ENCODE measurements at places on chromosomes 2 and 18.

DNA sequence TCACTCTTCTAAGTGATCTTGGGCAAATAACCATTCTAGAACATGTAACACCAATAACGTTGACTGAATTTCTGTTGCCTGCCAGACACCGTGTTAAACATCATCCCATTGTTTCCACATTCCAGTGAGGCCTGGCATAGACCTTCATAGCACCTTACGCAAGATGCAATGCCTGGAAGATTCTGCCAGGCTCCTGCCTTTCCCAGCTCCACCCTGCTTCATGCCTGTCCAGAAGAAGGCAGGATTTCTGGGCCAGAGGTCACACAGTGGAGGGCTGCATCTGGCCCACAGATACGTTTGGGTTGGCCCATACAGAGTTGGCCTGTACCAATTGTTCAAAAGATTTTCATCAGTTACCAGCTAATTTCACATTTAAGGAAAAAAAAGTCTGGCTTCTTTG lies 46.3 kb downstream of the EN1 start:
- no peak for DNase-seq

DNA sequence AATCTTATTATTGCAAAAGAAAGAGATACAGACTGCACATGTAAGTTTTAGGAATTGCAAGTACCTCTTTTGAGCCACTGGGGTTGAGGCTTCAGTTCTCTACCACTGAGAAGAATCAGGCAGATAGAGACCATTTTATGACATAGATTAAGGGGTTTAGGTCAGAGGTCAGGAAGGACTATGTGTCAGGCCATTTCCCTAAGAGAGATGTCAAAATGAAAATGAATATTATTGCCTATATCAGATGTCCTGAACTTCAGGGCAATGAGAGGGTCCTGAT lies 113.7 kb downstream of the GATA6 start:
- DNase-seq = no peak

GRCh38 chr2:10584242-10584753 lies 105.5 kb downstream of the NOL10 start:
- DNase-seq = no peak

GRCh38 chr18:31101183-31102024 lies 817 bp downstream of the DSC2 start:
- DNase-seq = no peak

DNA sequence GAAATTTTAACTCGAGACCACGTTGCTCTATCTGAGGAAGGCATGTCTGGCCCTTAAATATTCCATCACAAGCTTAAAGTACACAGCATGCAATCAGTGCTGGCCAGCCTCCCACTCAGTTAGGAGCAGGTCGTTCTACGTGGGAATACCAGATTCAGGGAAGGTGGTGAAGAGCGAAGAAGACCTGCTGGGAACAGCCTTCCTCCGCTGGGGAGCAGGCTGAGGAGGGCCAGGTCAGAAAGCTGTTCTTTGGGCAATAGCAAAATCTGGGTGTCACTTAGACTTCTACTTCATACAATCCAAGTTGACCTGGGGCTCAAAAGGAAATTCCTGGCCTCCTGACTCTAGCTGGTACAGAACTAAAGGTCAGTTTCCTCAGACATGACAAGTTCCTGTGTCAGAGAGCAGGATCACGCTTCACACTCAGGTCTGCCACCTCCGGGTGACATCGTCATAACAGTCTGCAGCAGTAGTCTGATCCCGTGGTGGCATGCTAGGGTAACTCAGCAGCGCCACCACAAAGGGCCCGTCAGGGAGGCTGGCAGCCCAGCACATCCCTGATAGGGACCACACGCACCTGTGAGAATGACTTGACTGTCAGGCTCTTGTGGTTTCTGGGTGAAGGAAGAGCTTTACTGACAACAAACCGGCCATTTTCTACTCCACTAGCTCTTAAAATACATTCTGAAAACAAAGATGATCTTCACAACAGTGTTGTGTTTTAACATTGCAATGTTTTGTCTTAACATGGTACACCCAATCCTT lies 35.2 kb upstream of the NAPG start:
- DNase-seq = no peak

DNA sequence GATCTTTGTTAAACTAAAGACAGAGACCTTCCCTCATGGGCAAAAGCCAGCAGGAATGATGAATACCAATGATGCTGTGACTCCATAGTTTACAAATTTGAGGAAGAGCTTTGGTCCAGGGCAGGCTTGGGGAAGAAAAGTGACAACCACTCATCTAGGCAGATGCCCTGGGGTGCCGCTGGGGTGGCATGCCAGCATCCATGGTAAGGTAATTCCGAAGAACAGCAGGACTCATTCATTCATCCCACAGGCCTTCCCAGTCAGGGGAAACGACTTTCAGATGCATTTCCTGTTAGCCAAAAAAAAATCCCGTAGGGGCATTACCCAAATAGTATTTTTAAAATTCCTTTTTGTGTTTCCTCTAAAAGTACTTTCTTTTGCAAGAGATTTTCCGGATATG lies 180.7 kb upstream of the SERPINE2 start:
- DNase-seq = no peak

DNA sequence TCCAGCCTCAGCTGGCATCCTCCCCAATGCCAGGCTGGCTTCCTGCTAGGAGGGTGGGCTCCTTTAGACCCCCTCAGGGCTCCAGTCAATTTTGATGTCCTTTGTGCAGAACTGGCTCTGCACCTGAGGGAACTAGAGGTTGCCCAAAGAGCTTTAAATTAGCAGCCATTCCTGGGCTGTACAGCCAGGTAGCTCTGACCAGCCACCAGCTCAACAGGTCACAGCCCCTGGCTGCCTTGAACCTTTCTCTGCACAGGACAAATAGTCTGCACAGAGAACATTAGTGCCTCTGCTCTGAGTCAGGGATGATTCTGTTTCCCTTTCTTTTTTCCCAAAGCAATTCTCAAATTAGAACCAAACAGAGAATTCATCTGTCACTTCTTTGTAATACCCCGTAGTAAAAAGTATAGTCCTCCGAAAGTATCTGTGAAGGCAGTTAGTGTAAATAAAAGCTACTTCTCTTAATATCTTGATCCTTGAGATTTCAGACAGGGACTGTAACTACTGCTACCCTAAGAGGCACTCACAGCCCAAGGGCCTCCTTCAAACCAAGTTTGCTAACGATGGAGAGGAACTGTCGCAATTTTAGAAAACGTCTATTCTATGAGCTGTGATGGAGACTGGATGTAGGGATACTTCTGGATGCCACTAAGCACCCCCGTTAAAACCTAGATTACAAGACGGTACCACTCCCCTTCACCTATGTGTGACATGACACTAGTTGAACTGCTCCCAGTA lies 3.0 kb downstream of the TTC32 start:
- no peak for DNase-seq

- peak; percentile 24 for DNase-seq
Measured at GRCh38 chr2:14756981-14757657, 124.6 kb downstream of the LRATD1 start.

DNA sequence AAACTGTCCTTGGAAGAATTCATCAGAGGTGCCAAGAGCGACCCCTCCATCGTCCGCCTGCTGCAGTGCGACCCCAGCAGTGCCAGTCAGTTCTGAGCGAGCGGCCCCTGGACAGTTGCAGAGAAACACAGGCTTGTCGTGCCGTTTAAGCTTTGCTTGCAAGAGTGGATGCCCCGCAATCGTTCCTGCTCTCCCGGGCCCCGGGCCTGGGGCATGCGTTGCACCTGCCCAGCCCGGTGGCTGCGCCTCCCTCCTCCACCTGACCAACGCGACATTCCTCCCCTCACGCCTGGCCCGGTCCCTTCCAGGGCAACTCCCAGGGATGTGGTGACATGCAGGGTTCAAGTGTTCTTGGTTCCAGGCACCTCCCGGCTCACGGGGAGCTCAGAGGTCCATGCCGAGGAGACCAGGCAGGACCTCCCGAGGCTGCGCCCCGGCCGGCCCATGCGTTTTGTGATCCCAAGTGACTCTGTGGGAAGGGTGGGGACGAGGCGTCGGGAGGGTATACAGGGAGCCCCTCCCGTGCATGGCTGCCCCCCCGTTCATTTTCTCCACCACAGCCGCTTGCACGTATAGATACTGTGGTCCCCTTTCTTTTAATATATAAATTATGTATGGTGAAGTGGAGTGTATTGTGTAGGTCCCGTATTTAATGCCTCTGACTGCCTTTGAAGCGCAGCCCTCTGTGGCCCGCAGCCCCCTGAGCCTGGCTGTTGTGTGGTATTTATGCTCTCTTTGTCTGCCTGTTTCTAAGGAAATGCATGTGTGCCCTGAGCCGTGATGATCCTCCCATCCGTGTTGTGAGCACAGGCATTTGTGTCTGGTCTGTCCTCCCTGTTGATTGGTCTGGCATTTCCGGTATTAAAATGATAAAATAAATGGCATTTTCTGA lies 21.2 kb downstream of the ODC1 start:
- DNase-seq = no peak

GRCh38 chr2:68388772-68389171 lies 23.7 kb downstream of the PLEK start:
- DNase-seq = no peak

DNA sequence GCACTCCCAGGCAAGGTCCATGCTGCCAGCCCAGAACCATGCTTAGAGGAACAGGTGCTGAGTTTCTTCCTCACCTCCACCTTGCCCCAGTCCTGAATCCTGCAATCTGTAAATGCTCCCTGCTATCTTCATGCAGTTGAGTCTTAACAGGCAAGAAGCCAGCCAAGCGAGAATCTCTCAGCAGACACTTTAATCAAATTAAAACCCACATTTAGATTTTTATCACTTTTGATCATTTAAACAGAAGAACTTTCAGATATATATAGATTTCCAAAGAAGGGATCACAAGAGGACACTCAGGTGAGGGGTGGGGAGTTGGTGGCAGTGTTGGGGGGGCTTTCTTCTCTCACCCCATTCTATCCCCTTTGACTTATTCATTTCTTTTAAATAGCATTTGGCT lies 25.9 kb upstream of the LBH start:
- DNase-seq = no peak

DNA sequence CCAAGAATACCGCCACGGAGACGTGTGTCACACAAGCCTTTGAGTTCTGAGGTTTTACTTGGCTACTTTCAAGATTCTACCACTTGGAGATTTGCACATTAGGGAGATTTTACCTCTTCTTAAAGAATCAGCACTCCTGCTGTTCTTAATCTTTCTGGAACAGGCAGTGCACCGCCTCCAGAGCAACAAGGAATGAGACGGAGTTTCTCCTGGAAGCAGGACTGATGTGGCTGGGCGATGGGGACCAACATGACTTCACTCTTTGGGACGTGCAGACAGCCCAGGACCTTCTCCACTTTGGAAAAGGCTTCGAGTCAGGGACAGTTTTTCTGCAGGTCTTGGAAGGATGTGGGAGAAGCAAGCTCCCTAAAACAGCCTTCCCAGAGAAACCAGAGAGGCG lies 255.2 kb downstream of the HDAC4 start:
- DNase-seq = no peak

GRCh38 chr2:10941383-10941782 lies 29.6 kb downstream of the KCNF1 start:
- DNase-seq = no peak

GRCh38 chr2:149387411-149387810 lies 57.0 kb downstream of the LYPD6 start:
- no peak for DNase-seq

- no peak for DNase-seq
Measured at GRCh38 chr2:237642038-237642734, 14.8 kb downstream of the LRRFIP1 start.
